Activated CD4-positive, CD25-positive, alpha-beta regulatory T cell (primary cell): ENCODE measurements at places on chromosomes 11 and 22.

GRCh38 chr11:78310500-78310909, 107.1 kb downstream of the GAB2 start:
- no peak for DNase-seq

DNA sequence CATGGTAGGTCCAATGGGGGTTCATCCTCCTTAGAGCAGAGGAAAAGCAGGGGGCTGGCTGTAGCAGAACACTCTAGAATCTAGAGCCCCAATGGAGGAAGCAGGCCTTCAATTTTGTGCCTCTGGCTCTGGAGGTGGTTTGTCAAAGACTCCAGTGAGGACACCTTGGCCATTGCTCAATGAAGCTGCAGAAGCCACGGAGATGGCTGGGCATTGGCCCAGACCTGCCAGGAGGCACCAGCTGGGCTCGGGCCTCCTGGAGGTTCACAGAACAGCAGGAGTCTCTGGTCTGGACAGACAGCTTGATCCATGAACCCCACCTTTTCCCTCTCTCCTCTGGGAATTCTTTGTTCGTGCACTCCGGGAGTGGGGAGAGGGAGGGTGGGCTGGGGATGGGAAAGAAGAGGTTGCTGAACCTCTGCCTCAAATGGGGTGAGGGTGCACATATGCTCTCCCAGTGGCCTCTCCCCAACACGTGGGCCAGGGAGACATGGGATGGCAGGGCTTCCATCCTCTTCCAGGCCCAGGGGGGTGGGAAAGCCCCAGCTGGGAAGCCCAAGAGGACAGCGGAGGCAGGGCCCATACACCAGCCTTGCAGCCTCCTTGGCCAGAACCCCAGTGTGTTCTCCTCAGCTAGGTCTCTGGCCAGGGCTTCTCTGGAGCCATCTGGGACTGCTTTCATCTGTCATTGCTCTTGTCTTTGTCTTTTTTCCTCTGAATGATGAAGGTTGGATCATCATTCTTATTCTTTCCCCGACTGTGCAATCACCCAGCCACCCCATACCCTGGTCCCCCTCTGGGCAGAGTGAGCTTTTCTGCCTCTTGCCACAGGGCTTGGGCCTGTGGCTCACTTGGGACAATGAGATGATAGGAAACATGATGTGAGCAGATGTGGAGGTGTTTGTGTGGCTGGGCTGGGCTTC, 1019.4 kb downstream of the BRD1 start:
- no peak for DNase-seq

DNA sequence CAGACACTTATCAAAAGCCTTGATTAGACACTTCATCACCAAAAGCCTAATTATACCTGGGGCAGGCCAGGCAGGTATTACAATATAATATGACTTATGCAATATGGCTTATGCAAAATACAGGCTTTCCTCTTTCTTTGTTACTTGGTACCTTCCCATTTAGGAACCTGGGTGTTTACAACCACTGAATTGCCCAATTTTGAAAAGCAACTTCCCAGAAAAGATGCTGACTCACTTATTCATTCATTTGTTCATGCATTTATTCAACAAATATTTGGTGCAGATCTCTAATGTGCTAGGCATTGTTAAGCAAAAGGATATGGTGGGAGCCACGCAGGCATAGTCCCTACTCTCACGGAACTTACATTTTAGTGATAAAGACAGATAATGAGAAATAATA, 13.6 kb upstream of the JAML start:
- no peak for DNase-seq

DNA sequence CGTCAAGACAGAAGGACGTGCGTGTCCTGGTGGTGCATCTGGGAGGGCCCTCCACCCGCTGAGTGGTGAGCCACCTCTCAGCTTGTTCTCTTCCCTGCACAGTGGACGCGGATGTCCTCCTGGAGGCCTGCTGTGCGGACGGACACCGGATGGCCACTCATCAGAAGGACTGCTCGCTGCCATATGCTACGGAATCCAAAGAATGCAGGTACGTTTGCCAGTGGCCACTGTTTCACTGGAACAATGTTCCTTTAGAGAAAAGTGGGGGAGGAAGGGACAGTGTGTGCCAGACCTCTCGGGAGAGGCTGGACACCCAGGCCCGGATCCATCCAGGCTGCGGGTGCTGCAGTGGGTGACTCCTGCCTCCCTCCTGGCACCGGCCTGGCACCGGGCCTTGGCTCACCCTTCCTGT, 15.9 kb downstream of the FBLN1 start:
- DNase-seq: no peak

GRCh38 chr11:48008951-48009270, 28.6 kb downstream of the PTPRJ start:
- no peak for DNase-seq
